ENCODE measurements at places on chromosomes 12 and 14. TPM values are rescaled to one million over a fixed set of nuclear protein-coding genes. Genes with fewer than 3 reads are reported as not detected.

The IAPP gene
- total RNA-seq, result not detected

The OR4E2 gene
- under 0.01 TPM for total RNA-seq

The NELL2 gene
- total RNA-seq, result under 0.01 TPM

The CCDC196 gene
- not detected for total RNA-seq

The CAPZA3 gene
- not detected for total RNA-seq

The ARHGEF40 gene
- total RNA-seq, result 35.5 TPM

The MYH6 gene
- under 0.01 TPM for total RNA-seq

The TAC3 gene
- total RNA-seq, result not detected

The SLC5A8 gene
- total RNA-seq, result not detected

The KRT75 gene
- not detected for total RNA-seq

The RASSF9 gene
- total RNA-seq, result 0.27 TPM

The GPR162 gene
- 29.6 TPM for total RNA-seq

The TCL1B gene
- total RNA-seq, result not detected

The MYF5 gene
- total RNA-seq, result not detected

The VPS33A gene
- 15.1 TPM for total RNA-seq

The EMP1 gene
- 99.6 TPM for total RNA-seq

The COX8C gene
- not detected for total RNA-seq

The ARHGAP9 gene
- 125 TPM for total RNA-seq

All from hematopoietic multipotent progenitor cell (in vitro differentiated cells).